ENCODE measurements at places on chromosomes 11 and 22.

GRCh38 chr11:20029193-20029592, 131.1 kb downstream of the DBX1 start:
- DNase-seq, result no peak

DNA sequence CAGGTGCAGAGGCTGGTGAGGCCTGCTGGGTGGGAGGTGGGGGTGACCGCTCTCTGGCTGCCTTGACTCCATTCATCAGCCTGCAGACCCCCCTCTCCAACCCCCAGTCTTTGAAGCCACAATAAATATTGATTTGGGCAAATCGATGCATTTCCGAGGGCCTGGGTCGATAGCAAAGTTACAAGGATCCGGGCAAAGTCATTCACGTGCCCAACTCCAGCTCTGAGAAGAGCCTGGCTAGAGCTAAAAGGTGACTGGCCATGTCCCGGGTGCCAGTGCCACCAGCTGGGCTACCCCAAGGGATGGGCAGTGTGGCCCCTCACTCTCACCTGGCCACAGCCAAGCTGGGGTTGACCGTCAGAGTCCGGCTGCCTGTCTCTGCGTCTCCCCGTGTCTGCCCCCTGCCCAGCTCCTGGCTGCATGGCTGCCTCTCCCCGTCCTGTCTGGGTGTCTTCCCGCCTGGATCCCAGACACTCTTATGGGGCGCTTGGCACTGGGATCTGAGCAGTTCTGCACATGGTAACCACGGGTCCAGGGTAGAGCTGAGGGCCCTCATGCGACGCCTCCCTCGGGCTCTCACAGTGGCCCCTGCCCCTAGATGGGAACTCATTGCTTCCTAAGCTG, 46.7 kb upstream of the CCDC188 start:
- no peak for DNase-seq

- no peak for DNase-seq
Observed at GRCh38 chr22:25360891-25361645, 141.6 kb downstream of the CRYBB2 start.

- DNase-seq, result no peak
Observed at GRCh38 chr22:24010018-24010391, 1.1 kb upstream of the CABIN1 start.

GRCh38 chr11:114832532-114833125, 154.3 kb downstream of the NXPE2 start:
- no peak for DNase-seq

GRCh38 chr11:91174193-91174592, 951.3 kb upstream of the CHORDC1 start:
- DNase-seq, result no peak

GRCh38 chr11:8800520-8801110, 110.4 kb upstream of the AKIP1 start:
- no peak for DNase-seq

DNA sequence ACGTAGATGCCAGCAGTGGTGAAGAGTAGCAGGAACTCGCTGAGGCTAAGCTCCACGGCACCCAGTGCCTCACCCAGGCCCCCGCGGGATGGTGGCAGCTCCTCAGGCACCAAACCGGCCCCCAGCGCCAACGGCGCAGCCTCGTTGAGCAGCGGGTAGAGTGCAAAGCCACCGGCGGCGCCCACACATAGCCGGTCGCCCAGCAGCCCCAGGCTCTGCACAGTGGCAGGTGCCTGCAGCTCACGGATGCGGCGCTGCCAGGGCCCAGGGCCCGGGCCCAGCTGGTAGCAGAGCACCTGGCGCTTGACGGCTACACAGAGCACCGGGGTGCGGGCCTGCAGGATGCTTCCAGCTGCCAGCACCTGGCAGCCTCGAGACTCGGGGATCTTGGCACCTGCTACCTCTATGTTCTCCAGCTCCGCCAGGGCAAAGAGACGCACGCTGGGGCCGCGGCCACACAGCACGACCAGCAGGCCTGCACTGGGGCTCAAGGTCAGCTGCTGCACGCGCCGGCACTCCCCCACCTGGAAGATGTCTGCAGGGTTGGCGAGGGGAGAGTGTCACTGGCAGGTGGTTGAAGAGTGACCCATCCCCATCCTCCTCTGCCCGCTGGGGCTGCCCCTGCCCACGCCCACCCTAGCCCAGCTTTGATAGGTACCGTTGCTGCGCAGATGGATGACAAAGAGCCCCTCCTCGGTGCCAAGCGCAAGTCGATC, 14.8 kb downstream of the CDC42BPG start:
- DNase-seq, result no peak

GRCh38 chr22:25795478-25795877, 53.5 kb downstream of the MYO18B start:
- DNase-seq, result peak; percentile 31

DNA sequence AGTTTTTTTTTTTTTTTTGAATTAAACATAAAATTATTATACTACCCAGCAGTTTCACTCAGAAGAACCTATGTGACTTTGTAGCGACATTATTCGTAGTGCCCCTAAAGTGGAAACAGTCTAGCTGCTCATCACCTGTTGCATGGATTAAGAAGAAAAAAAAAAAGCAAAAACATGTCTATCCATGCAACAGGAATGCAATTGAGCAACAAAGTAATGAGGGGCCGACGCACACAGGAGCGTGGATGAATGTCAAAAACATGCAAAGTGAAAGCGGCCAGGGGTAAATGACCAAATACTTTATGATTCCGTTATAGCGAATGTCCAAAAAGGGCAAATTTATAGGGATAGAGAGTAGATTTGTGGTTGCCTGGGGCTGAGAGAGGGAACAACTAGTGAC, 16.3 kb downstream of the MYO18B start:
- no peak for DNase-seq

DNA sequence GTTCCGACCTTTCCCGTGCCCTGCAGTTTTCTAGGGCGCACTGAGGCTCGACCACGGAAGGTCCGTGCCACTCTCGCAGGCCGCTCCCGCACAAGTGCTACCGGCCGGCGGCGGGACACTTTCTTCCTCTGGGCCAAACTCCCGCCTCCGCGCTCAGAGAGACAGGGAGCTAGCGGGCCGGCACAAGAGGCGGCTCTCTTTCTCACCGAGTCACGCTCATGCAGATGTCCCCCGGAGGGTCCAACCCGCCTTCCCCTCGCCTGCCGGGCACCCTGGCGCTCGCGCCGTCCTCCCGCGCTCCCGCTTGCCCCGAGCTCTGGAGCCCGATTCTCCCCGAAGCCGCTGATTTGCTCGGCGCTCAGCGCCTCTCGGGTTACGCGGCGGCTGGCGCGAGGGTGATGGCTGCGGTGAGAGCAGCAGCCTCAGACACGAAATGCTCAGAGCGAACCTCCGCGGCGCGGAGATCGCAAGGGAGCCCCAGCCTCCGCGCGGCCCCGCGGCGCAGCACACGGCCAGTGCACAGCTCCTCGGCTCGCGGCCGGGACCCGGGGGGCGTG, 1.0 kb downstream of the LMO1 start:
- DNase-seq, result peak; percentile 43

DNA sequence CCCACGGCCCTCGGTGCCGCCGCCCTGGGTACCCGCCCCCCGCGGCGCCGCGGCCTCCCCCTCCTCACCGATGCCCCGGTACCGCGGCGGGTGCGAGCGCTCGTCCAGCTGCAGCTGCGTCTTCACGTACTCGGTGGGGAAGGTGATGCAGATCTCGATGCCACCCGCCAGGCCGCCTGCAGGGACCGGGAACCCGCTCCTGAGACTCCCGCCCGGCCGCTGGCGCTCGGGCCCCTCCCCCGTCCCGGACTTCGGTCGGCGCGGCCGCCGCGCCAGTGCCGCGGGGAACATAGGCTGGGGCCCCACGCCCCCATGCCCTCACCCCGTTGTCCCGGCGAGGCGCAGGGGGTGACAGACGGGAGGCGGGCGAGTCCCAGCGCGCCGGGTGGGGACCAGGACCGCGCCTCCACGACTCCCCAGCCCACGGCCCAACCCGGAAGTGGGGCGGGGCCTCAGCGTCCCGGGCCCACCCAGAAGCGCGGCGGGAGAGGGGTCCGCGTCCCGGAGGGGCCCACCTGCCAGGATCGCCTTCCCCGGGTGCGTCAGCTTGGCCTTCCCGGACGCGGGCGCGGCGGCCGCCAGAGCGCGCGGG, 375 bp downstream of the SLC25A1 start:
- peak; percentile 84 for DNase-seq

GRCh38 chr22:50286275-50286674, 16.1 kb upstream of the MAPK11 start:
- no peak for DNase-seq

GRCh38 chr11:64241491-64242374, 838 bp downstream of the FKBP2 start:
- no peak for DNase-seq

DNA sequence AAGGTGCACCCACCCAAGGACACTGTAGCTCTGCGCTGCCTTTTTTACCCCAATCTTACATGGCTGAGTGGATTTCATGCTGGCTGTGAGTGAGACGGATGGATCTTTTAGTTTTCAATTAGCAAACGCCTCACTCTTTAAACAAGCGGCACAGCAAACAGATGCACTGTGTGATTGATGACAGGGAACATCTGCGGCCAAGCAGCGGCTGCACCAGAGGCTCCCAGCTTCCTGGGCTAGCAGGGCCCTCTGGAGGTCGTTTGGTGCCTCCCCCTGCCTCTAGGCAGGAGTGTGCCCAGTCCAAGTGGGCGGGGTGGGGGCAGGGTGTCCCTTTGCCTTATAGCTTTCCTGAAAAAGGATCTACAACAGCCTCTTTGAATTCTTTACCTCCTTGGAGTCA, 2.1 kb upstream of the DRD2 start:
- no peak for DNase-seq

- DNase-seq, result peak; percentile 32
Observed at GRCh38 chr22:28911304-28911690, 27.9 kb downstream of the ZNRF3 start.
